Aorta (tissue), 5 donors: ENCODE measurements at places on chromosomes 5 and 9. TPM values are rescaled to one million over a fixed set of nuclear protein-coding genes. Genes with fewer than 3 reads are reported as not detected.
A peak's percentile ranks its signal among the peaks of the same experiment; 100 is the strongest.

- no peaks in the 10 kb centered on the region for H3K27me3 ChIP-seq
- H3K4me1 ChIP-seq: no peaks in the 10 kb centered on the region
- H3K27ac ChIP-seq: no peak overlapping the region
- DNase-seq: no peak
- H3K4me3 ChIP-seq: no peak overlapping the region
- H3K36me3 ChIP-seq: peaks cover 2% of the 10 kb centered on the region
Measured at GRCh38 chr5:149247726-149248125, 23.9 kb upstream of the AFAP1L1 start.

DNA sequence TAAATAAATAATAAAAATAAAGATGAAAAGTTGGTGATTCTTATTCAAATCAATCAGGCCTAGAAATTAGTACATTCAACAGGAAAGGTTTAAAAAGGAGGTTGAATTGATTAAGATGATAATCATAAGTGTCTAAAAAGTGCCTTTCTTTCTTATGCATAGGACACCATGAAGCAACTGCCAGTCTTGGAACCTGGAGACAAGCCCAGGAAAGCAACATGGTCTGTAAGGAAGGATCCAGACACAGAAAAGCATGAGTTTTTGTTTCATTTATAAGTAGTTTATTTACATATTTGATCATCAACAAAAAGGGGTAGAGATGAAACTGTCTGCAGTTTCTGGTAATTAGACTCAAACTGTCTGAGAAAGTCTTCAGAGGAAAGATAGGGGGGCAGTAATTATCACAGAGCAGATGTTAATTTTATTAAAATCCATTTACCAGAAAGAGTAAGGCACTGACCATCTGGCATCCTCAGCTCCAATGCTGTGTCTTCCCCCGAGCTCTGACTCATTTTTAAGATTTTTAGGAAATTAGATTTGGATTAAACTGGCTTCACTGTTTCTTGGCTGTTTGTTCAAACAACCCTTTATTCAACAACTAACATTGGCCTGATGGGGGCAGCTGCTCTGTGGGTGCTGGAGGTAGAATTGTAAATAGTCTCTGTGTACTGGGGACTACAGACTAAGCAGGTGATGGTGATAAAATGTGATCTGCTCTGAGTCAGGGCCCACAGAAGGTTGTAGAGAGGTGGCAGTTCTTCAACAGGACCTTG is 2.7 kb downstream of the RABEPK start:
- no peak overlapping the region for H3K4me3 ChIP-seq
- no peaks in the 10 kb centered on the region for H3K27me3 ChIP-seq
- H3K4me1 ChIP-seq: no peaks in the 10 kb centered on the region
- no peak overlapping the region for H3K27ac ChIP-seq

DNA sequence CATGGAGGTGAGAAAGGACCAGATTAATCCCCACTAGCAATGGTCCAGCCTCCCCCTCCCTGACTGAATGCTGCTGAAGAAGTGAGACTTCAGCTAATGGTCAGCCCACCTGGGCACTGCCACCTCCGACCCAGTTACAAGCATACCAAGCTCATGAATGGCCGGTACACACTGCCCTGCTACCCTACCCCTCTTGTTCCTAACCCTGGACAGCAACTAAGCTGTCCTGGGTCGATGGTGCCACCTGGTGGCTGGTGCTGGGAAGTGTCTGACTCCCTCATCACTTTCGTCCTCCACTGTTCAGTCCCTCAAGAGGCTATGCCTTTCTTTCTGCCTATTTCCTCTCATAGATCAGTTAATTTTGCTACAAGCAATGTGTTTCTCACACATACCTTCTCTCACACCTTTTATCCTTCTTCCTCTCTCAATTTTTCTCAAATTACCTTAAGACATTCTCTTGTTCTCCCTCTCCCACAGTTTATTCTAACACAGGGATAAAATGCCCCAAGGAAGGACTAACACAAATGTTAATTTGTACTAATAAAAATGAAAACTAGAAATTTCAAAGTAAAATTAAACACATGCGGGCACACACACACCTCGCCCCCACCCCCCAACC is 42.4 kb downstream of the PAX5 start:
- H3K4me1 ChIP-seq: no peaks in the 10 kb centered on the region
- DNase-seq: no peak
- H3K4me3 ChIP-seq: no peak overlapping the region
- no peaks in the 10 kb centered on the region for H3K36me3 ChIP-seq
- H3K27me3 ChIP-seq: no peaks in the 10 kb centered on the region

DNA sequence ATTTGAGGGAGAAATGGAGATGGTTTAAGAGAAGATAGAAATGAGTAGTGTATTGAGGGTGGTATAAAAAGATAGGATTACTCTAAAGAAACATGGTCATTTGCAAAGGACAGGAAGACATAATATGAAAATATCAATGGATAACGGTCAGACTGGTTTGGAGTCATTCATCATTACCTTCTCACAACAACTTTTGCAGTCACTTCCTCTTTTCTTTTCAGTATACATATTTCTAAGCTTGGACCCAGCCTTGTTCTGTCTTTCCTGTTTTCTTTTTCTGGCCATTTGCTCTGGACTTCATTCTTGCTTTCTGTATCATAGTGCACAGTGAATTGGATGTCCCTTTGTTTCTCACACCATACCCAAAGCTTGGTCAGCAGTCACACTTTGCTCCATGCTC is 966.5 kb upstream of the TYRP1 start:
- H3K27ac ChIP-seq: no peak overlapping the region
- H3K4me1 ChIP-seq: no peaks in the 10 kb centered on the region
- H3K36me3 ChIP-seq: no peaks in the 10 kb centered on the region

GRCh38 chr5:122354293-122354692 is 42.3 kb downstream of the SNCAIP start:
- no peaks in the 10 kb centered on the region for H3K4me1 ChIP-seq
- H3K27me3 ChIP-seq: no peaks in the 10 kb centered on the region
- DNase-seq: no peak

- no peak for DNase-seq
- H3K36me3 ChIP-seq: no peaks in the 10 kb centered on the region
Measured at GRCh38 chr5:8114597-8115266, 245.8 kb downstream of the MTRR start.

DNA sequence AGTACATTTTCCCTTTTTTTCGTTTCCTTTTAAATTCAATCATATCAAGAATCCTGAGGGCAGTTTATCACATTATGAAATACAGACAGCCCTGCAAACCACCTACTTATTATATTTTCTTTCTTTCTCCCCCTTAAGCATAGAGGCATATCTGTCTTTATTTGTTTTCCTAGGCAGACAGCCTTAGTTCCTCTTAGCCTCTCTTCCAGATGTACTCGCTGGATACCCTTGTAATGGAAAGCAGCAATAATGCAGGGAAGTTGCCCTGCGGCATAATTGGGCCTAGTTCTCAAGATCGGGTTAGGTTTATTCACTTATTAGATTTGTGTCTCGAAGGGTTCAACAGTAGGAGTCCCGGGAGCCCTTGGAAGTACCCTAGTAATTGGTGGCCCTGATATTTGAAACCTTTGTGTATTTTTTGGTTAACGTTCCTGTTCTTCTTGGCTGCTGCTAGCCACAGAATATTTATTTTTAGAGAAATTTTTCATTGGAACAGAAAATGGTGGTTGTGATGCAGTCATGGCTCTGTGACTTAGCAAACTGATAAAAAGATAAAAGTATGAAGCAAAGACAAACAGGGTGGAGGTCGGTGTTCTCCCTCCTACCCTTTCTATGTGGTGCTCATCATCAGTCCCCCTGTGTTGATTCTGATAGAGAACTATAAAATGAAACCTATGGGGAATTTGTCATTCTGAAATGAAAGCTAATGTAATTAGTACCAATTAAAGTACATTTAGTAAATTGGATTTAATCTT is 6.4 kb downstream of the TLE4 start:
- no peak for DNase-seq
- peak overlapping the region; percentile 25 for H3K27ac ChIP-seq
- H3K4me1 ChIP-seq: no peaks in the 10 kb centered on the region
- H3K36me3 ChIP-seq: peaks cover 3% of the 10 kb centered on the region
- no peak overlapping the region for H3K4me3 ChIP-seq
- no peaks in the 10 kb centered on the region for H3K27me3 ChIP-seq

- no peak overlapping the region for H3K4me3 ChIP-seq
- H3K4me1 ChIP-seq: no peaks in the 10 kb centered on the region
- H3K27ac ChIP-seq: no peak overlapping the region
- no peaks in the 10 kb centered on the region for H3K36me3 ChIP-seq
- no peak for DNase-seq
- H3K27me3 ChIP-seq: no peaks in the 10 kb centered on the region
Measured at GRCh38 chr9:121261107-121261460, 6.9 kb upstream of the GSN start.

Gene ERP44
- 18.3 TPM for total RNA-seq

- H3K4me1 ChIP-seq: no peaks in the 10 kb centered on the region
- no peak overlapping the region for H3K27ac ChIP-seq
- H3K27me3 ChIP-seq: no peaks in the 10 kb centered on the region
- no peak overlapping the region for H3K4me3 ChIP-seq
Measured at GRCh38 chr9:18568973-18569372, 95.0 kb downstream of the ADAMTSL1 start.

DNA sequence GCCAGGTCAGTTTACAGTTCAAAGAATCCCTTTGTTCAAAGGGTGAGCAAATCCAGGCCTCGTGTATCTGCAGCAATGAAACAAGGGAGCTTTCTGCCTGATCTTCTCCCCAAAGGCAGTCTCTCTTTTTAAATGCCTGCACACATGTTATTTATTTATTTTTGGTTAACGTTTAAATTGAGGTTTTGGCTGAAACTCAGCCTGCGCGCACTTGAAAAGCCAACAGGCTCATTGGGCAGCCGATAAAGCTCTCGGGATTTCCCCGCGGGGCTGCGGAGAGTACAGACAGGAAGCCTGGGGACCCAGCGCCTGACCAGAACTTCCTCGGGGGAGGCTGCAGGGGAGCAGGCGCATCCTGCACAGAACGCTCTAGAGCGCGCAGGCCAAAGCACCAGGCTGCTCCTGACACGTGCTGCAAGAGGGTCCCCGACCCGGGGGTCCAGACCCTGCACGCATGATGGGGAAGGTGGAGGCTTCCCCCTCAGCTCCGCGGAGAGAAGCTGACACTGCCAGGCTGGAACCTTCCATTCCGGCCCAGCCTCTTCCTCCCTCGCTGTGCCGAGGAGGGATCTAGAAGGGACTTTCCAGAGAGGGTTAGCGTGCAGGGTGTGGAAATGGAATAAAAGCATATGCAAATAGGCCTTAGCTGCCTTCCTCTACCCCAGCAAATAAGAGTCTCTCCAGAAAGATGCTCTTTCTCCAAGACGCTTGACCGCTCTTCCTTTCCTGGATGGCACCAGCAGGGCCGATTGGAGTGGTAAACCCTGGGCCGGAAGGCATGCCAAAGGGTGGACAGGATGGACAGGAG is 46.1 kb downstream of the PTTG1 start:
- no peaks in the 10 kb centered on the region for H3K27me3 ChIP-seq
- DNase-seq: peak; percentile 89
- H3K27ac ChIP-seq: no peak overlapping the region
- no peaks in the 10 kb centered on the region for H3K36me3 ChIP-seq
- H3K4me1 ChIP-seq: peaks cover 3% of the 10 kb centered on the region

DNA sequence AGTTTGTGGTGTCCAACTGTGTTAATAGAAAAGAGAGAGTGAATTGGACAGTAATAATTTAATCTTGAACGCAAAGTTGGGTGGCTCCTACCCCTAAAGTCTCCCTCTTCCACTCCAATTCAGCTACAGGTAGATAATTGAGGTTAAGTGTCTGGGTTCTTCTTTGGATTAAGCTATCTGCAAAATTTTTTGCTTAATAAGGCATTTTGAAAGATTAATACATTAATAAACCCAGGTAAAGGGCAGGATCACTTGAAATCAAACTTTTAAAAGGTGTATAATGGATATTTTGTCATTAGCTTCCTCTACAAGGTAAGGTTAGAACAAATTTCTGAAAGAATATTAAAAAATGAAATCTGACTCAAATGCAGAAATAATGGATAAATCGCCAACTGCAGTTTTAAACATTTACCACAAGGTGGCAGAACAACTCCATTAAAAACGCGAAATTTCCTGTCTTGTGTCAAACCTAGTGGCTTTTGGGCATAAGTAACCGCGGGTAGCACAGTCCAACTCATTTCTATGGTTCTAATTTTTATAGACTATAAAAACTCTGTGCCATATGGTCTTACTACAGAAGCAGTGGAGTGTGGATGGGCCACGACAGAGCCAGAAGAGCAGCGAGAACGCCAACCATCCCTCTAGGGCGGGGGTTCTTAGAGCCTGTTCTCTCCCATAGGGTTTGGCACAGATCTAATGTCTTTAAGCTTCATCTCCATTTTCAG is 276.5 kb downstream of the ARHGEF28 start:
- no peak overlapping the region for H3K27ac ChIP-seq
- peaks cover 2% of the 10 kb centered on the region for H3K36me3 ChIP-seq
- DNase-seq: no peak

DNA sequence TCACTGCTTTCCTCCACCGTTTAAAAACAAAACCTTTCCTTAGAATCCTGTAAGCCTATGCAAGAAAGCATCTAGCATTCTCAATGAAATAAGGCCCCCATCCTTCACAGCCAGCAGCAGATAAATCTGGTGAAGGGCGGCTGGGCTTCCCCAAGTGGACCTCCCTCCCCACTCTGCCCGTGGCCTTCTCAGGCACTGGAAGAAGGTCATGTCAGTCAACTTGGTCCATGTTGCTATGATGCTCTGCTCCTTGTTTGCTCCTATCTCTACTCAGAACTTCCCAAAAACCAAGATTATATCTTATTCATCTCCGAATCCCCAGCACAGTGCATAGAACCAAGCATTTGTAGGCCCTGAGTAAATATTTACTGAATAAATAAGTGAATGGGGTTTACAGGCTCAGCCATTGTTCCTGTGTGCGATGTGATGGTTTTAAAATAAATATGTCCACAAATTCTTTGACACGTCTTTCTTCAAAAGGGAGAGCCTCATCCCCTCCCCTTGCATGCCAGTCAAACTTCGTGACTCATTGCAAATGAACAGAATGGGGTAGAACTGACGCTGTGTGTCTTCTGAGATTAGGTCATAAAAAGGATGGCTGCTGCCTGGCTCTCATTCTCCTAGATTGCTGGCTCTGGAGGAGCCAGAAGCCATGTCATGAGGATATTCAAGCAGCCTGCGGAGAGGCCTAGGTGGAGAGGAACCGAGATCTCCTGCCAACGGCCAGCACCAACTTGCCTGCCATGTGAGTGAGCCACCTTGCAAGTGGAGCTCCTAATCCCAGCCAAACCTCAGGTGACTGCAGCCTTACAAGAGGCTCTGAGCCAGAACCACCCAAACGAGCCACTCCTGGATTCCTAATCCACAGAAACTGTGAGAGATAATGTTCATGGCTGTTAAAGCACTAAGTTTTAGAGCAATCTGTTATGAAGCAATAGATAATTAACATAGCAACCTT is 70.5 kb downstream of the MED27 start:
- H3K4me3 ChIP-seq: no peak overlapping the region
- H3K27ac ChIP-seq: no peak overlapping the region
- no peak for DNase-seq
- peaks cover 3% of the 10 kb centered on the region for H3K36me3 ChIP-seq
- H3K4me1 ChIP-seq: no peaks in the 10 kb centered on the region

- H3K27ac ChIP-seq: no peak overlapping the region
- DNase-seq: no peak
- H3K36me3 ChIP-seq: no peaks in the 10 kb centered on the region
- peaks cover 4% of the 10 kb centered on the region for H3K4me1 ChIP-seq
- no peak overlapping the region for H3K4me3 ChIP-seq
- H3K27me3 ChIP-seq: no peaks in the 10 kb centered on the region
Measured at GRCh38 chr5:90168399-90168798, 241.2 kb downstream of the CETN3 start.
